Caudate nucleus (tissue), 63 donors: ENCODE measurements at places on chromosomes 5 and 9.

DNA sequence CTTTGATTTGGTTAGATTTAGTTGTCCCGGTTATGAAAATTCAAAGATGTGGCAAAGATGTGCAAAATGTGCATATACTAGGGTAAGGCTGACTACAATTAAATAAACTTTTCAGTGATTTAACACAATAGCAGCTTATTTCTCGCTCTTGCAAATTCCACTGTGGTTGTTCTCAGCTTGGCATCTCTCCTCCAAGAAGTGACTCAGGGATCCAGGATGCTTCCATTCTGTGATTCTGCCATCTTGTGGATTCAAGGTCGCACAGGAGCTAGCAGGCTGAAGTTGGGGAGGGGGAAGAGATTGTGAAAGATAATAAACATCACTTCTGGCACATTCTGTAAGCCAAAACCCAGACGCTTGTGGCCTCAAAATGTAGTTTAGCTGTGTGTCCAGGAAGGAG is 60.1 kb upstream of the TGFBR1 start:
- no peak for DNase-seq

GRCh38 chr5:180563994-180564393 is 27.3 kb downstream of the SCGB3A1 start:
- no peak for DNase-seq

- no peak for DNase-seq
Measured at GRCh38 chr9:5608298-5609225, 20.3 kb upstream of the RIC1 start.

DNA sequence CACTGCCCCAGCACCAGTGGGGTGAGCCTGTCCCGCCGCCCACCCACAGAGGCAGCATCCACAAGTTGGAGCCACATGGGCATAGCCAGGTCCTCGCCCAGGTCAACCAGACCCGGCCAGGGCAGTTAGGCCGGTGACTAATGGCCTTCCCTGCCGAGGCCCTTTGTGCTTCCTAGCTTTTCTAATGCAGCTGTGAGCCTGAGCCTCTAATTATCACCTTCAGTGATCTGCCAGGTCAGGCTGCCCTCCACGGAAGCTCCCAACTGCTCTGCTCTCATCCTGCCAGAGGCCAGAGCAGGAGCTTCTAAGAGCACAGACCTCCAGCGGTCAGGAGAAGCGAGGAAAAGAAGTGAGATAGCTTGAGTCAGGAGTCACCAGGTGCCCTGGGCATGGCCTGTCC is 87.1 kb upstream of the PPP1R26 start:
- no peak for DNase-seq

GRCh38 chr9:132742821-132743311 is 72.6 kb downstream of the GTF3C4 start:
- no peak for DNase-seq

- no peak for DNase-seq
Measured at GRCh38 chr5:124706729-124707361, 39.6 kb downstream of the ZNF608 start.

GRCh38 chr5:106862450-106863193 is 808.1 kb downstream of the EFNA5 start:
- DNase-seq: no peak

DNA sequence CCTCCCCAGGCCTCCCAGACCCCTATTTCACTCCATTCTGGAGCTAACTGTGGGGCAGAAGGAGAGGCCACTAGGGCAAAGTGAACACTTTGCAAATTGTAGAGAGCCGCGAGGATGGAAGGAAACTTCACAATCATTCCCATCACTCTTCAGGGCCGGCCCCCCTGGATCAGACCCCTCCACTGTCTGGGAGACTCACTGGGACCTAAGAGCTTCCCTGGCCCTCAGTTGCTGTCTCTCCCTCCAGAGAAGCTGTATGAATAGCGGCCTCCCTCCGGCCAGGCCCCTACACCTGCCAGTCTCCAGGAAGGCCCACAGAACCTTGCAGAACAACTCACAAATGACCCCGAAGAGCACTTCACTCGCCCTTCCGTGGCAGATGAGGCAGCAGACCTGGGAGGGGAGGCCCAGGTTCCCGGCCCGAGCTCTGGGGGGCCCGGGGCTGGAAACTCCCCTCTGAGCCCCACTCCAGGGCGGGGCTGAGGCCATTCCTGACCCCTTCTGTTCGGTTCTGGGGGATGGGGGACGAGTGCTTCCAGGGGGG is 141.9 kb upstream of the IER5L start:
- no peak for DNase-seq

- DNase-seq: no peak
Measured at GRCh38 chr5:41883243-41883642, 13.0 kb upstream of the OXCT1 start.

DNA sequence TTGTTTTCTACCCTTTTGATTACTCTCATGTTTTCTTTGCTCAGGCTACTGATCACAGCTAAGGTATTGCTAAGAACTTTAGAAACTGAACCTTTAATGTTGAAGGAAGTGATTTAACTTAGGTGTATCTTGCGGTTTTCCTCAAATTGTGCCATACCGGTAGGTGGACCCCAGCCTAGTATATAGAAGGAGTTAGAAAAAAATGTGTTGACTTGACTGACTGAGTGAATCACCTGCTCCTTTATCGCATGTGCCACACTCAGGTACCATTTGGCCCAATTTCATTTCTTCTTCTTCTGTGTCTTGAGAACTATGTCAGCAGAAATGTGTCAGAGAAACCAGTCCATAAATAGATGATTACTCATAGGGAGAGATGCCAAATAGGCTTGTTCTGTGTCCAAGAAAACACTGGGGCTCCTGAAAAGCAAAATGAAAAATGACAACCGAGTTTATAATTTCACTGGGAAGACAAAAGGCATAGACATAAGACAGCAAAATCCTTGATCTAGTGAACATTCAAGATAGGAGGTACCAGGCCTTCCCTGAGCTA is 19.4 kb downstream of the PLPPR1 start:
- no peak for DNase-seq
